ENCODE measurements at places on chromosomes 3 and 15.
A peak's percentile ranks its signal among the peaks of the same experiment; 100 is the strongest.

DNA sequence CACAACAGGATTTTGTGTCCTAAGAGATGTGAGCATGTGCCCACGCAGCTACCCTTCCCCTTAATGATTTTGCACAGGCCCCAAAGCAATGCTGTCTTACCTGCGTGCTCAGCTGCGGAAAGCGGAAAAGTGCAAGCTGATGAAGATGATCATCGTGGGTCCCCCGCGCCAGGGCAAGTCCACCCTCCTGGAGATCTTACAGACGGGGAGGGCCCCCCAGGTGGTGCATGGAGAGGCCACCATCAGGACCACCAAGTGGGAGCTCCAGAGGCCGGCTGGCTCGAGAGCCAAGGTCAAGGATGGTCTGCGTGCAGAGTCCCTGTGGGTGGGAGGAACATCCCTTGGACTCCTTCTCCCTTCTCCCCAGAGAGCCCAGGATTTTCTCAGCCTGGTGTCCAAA lies 103.1 kb downstream of the LRRK1 start:
- H3K27me3 ChIP-seq: no peaks in the 10 kb centered on the region
- no peak overlapping the region for H3K4me3 ChIP-seq
- H3K27ac ChIP-seq: no peak overlapping the region
- H3K36me3 ChIP-seq: no peaks in the 10 kb centered on the region
- H3K4me1 ChIP-seq: no peaks in the 10 kb centered on the region

DNA sequence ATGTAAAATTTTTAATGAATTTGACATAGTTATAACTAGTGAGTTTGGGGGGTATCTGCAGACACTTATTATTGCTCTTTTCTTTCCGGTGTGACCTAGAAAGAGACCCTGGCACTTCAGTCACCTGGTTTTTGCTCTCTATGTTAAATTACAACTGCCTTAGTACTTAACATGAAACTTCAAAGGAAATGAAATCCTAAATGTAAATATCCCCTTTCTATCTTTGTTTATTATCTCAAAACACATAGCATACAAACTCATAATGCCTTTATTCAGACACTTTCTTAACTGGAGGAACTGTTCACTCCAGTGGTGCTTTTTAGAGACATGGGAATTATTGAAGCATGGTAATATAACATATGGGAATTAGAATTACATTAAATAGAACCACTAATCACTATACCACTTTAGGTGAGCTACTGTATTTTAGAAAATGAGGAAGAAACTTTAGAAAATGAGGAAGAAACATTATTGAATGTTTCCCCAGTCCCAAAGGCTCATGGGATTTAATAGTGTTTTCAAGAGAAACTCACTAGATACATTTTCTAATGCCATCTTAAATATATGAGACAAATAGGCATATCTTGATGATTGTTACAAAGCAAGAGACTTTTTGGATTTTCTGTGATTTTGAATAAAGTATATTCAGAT lies 119.5 kb upstream of the MLF1 start:
- H3K4me1 ChIP-seq: no peaks in the 10 kb centered on the region
- no peak overlapping the region for H3K4me3 ChIP-seq
- H3K36me3 ChIP-seq: no peaks in the 10 kb centered on the region
- no peaks in the 10 kb centered on the region for H3K27me3 ChIP-seq
- no peak for DNase-seq

GRCh38 chr3:26428992-26429391 lies 193.6 kb upstream of the LRRC3B start:
- H3K36me3 ChIP-seq: no peaks in the 10 kb centered on the region
- no peaks in the 10 kb centered on the region for H3K4me1 ChIP-seq
- H3K4me3 ChIP-seq: no peak overlapping the region
- no peaks in the 10 kb centered on the region for H3K27me3 ChIP-seq
- no peak overlapping the region for H3K27ac ChIP-seq
- no peak for DNase-seq

DNA sequence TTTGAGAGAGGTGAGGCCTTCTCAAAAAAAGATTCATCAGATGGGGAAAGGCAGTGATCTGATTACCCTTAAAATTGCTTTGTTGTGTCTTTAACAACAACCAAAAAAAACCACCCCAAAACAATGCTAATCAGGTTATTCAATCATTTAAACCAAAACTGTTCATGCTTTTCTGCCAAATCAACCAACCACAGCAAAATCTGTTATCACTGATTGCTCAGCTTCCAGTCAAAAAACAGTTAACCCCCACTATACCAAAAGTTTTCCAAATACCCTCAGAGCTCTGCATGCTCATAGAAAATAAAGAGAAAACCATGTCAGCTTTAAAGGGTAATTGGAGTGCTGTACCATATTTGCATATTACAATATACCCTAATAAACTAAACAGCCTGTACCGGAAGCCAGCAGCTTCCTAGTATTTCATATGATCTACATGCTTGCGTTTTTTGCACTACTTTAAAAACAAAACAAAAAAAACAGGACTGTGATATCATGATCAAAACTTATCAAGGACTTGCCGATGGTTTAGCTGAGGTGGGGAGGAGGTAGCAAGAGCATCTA lies 22.8 kb downstream of the SATB1 start:
- H3K27ac ChIP-seq: peak overlapping the region; percentile 59
- peaks cover 4% of the 10 kb centered on the region for H3K36me3 ChIP-seq
- DNase-seq: no peak
- peak overlapping the region; percentile 58 for H3K4me3 ChIP-seq

DNA sequence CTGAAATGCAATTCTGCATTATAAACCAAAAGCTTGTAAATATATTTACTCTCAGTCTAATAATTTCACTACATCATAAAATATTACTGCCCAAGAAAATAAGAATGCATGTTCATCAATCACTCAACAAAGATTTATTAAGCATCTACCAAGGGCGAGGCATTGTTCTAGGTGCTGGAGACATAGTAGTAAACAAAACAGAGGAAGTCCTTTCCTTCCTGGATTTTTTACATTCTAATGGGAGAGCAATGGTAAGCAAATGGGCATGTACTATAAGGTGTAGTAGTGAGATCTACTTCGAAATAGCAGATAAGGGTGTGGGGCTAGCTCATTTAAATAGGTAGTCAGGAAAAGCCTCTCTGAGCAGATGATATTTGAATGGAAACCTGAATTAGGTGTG lies 10.8 kb upstream of the ZFYVE19 start:
- no peaks in the 10 kb centered on the region for H3K27me3 ChIP-seq
- H3K4me1 ChIP-seq: no peaks in the 10 kb centered on the region
- DNase-seq: no peak
- H3K27ac ChIP-seq: no peak overlapping the region

- H3K27ac ChIP-seq: no peak overlapping the region
- peak overlapping the region; percentile 65 for H3K4me3 ChIP-seq
- peaks cover 22% of the 10 kb centered on the region for H3K27me3 ChIP-seq
- H3K36me3 ChIP-seq: no peaks in the 10 kb centered on the region
Measured at GRCh38 chr15:70892912-70893560, 410 bp downstream of the LRRC49 start.

DNA sequence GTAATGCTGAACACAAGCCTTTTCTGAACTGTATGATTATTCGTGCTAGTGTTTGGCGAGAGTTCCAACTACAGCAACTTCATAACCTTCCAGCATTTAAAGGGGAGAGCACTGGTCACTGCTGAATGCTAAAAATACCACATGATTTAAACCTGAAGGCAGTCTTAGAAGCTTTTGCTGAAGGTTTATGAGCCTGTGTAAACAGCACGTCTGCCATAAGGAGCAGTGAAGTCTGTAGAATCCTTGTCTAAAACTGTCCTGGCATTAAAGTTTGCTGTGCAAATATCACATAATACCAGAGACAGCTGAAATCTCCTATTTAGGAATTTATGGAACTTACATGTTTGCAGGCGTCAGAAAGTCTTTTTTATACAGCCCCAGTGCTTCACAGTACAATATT lies 5.9 kb downstream of the SATB1 start:
- peak overlapping the region; percentile 16 for H3K27ac ChIP-seq
- peaks cover 33% of the 10 kb centered on the region for H3K4me1 ChIP-seq
- no peaks in the 10 kb centered on the region for H3K27me3 ChIP-seq
- H3K36me3 ChIP-seq: peaks cover 21% of the 10 kb centered on the region
- no peak for DNase-seq

All from CD4-positive, CD25-positive, alpha-beta regulatory T cell (primary cell).